ENCODE measurements at places on chromosomes 6 and 20. TPM values are rescaled to one million over a fixed set of nuclear protein-coding genes. Genes with fewer than 3 reads are reported as not detected.

Gene FAM184A
- 2.2 TPM for total RNA-seq

Gene BCAS1
- not detected for total RNA-seq

Gene ANKRD6
- total RNA-seq = 21.4 TPM

Gene FAM209B
- total RNA-seq = not detected

Gene C4B
- 84.0 TPM for total RNA-seq

Gene PTPRK
- total RNA-seq = 43.0 TPM

Gene CST2
- not detected for total RNA-seq

Gene CAGE1
- not detected for total RNA-seq

Gene UBE3D
- 3.0 TPM for total RNA-seq

Gene SLC22A1
- 0.17 TPM for total RNA-seq
